Caki2 (cell line): ENCODE measurements at places on chromosomes 13 and 19. TPM values are rescaled to one million over a fixed set of nuclear protein-coding genes. Genes with fewer than 3 reads are reported as not detected.
A peak's percentile ranks its signal among the peaks of the same experiment; 100 is the strongest.

The ANKLE1 gene
- total RNA-seq = 0.51 TPM in 1 of 2 replicates, not detected in the other

The SMIM24 gene
- total RNA-seq = not detected in 2 replicates

The SIX5 gene
- total RNA-seq = 14.3 and 15.2 TPM in 2 replicates

The KRTDAP gene
- not detected in 2 replicates for total RNA-seq

The ZNF729 gene
- not detected in 2 replicates for total RNA-seq

The COG3 gene
- total RNA-seq = 11.1 and 12.4 TPM in 2 replicates

The MEIOSIN gene
- total RNA-seq = 0.35 TPM in 1 of 2 replicates, not detected in the other

The ZNF429 gene
- 4.0 and 9.5 TPM in 2 replicates for total RNA-seq

The WDR88 gene
- total RNA-seq = not detected in 2 replicates

The FPR2 gene
- total RNA-seq = 1.1 TPM in 1 of 2 replicates, not detected in the other

The SHISA2 gene
- total RNA-seq = 127 and 148 TPM in 2 replicates

The KCNN1 gene
- not detected in 2 replicates for total RNA-seq

DNA sequence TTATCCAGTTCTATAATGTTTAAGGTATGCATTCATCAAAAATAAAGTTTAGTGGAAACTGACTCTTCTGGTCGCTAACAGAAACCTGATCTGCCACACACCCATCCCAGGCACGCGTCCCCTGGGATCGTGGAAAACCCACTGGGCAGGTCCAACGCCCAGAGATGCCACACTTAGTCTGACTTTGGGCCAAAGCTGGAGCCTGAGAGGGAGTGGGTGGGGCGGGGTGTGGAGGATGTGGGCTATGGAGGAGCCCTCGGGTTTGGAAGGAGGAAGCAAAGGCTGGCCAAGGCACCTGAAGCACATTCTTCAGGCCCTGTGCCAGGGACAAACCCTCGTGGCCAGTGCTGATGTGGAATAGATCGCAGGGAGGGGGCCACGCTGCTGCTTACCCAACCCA is 2.5 kb downstream of the IGFL1 start:
- no peak for DNase-seq

DNA sequence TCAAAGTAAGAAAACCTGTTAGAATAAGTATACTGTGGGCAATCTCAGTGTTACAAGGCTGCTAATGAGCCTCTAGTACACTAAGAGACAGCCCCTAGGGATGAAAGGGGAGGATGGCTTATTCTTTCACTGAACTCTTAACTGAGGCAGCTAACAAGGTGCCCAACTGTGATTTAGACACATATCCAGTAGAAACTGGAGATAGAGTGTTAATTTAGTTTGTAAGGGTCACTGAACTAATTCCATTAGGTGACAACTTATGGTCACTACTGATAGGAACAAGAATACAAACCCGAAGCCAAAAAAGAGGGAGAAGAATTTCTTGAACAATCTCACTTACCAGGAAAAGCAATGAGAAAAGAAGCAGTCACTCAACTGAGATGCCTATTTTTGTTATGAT is 1010.6 kb downstream of the PCDH9 start:
- DNase-seq = no peak

DNA sequence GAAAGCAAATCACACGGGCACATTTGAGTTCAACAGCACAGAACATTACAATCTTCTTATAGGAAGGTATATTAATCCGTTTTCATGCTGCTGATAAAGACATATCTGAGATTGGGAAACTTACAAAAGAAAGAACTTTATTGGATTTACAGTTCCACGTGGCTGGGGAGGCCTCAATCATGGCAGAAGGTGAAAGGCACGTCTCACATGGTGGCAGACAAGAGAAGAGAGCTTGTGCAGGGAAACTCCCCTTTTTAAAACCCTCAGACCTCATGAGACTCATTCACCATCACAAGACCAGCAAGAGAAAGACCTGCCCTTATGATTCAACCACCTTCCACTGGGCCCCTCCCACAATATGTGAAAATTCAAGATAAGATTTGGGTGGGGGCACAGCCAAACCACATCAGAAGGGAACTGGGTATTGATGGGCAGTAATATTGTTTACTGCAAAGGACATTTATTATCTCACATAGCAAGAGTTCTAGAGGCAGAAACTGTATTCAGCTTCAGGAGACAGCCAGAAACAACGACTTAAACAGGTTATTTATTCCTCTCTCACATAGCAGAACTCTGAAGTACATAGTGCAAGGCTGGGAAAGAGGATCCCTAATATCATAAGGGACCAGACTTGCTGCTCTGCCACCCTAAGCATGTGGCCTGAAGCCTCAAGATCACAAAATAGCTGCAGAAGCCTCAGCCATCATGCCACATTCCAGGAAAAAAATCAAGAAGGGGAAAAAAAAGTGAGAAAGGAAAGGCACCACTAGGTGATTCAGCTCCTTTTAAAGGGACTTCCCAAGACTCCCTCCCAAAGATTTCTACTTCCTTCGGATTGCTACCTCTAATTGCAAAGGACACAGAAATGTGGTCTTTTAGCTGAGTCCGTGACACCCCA is 23.1 kb downstream of the FXYD5 start:
- DNase-seq = no peak

GRCh38 chr13:46759846-46760245 is 37.1 kb downstream of the ESD start:
- no peak for DNase-seq

DNA sequence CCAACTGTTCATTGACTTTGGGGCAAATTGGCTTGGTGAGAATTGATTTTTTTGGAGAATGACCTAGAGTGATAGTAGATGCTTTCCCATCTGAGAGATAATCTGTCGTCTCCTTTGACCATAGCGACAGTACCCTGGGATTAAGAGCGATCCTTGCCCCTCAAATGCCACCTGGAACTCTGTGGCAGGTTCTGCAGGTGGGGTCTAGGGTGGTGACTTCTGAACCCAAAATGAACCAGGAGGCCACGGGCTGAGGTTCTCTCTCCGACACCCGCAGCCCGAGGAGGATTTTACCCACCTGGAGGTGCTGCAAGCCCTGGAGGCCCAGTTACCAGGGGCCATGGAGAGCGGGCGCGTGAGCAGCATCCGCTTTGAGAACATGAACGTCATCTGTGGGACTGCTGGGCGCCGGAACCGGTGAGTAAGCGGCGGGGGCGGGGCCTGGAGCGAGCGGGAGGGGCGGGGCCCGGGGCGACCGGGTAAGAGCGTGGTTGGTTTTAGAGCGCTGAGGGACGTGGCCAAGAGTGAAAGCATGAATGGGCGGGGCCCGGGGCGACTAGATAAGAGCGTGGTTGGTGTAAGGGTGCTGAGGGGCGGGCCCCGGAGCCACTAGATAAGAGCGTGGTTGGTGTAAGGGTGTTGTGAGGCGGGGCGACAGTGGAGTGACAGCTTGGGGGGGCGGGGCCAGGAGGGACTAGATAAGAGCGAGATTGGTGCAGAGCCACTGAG is 8.6 kb downstream of the C19orf81 start:
- peak; percentile 99 for DNase-seq

GRCh38 chr19:5974721-5975387 is 3.1 kb downstream of the RANBP3 start:
- DNase-seq = no peak

DNA sequence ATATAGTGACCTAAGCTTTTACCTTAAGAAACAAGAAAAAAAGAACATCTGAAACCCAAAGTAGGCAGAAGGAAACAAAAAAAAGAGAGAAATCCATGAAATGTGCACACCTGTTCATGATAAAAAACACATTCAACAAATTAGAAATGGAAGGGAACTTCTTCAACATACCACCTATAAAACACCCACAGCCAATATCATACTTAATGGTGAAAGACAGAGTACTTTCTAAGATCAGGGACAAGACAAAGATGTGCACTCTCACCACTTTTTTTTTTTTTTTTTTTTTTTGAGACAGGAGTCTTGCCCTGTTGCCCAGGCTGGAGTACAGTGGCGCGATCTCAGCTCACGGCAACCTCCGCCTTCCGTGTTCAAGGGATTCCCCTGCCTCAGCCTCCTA is 29.2 kb downstream of the ZNF45 start:
- no peak for DNase-seq

GRCh38 chr19:16883522-16883921 is 5.3 kb upstream of the F2RL3 start:
- DNase-seq = no peak

DNA sequence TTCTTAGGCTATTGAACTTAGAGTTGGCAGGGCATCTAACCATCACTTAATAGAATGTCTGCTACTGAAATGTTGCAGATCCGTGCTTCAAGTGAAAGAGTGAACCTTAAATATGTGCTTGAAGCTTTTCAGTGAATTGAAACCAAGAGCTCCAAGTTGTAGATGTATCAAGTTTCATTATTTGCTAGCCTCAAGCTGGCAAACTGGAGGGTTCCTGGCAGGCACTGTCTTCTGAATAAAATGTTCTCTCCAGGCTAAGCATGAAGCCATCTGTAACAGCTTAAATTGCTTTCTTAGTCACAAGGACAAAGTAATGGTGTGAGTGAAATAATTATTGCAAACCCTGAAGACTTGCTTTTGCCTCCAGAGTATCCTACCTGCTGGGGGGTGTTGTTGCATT is 415.0 kb upstream of the SPRY2 start:
- DNase-seq = no peak

DNA sequence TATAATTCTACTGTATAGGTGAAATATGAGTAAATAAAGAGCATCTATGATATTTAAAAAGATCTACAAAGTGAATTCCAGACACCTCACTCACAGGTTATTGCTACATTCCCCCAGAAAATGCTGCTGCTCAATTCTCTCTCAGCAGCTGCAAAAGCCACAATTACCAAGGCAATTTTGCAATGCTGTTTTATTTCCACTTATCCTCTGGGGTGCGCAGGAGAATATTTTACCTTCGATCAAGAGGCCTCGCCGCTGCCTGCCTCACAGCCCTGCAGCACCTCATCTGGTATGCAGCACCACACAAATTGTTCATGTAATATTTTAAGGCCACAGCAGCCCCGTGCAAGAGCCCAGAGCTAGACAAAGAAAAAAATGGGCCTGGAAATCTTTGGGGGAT is 333.2 kb downstream of the DNAJC15 start:
- no peak for DNase-seq

GRCh38 chr13:83798731-83799130 is 83.5 kb downstream of the SLITRK1 start:
- no peak for DNase-seq

DNA sequence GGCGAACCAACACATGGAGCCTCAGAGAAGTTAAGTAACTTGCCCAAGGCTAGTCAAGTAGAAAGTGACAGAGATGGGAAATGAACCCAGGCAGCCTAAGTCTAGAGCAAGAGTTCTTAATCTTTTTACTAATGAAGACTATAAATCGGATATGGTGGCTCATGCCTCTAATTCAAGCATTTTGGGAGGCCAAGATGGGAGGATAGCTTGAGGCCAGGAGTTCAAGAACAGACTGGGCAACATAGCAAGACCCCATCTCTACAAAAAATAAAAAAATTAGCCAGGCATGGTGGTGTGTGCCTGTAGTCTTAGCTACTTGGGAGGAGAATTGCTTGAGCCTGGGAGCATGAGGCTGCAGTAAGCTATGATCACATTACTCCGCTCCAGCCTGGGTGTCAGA is 10.7 kb downstream of the GPR12 start:
- DNase-seq = no peak

DNA sequence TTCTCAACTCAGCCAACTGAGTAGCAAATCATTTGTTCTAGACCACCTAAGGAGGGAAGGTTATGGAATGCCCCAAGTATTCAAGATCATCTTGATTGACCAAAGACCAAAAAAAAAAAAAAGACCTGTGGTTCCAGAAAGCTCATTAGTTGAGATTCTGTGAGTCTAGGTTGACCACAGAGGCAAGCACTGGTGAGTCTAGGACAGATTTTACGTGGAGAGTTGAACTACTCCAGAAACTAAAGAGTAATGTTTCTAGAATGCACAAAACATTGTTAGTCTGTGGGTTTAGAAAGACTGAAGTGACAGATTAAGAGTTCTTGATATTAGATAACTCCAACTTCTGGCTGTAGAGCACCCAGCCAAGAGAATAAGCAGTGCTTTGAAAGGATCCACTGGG is 4.0 kb upstream of the CYTH2 start:
- no peak for DNase-seq

- peak; percentile 84 for DNase-seq
These were observed 8.2 kb upstream of the DHDH start for GRCh38 chr19:48925240-48925843.

- DNase-seq = no peak
These were observed 40.3 kb downstream of the ZNF557 start for GRCh38 chr19:7109678-7110289.

DNA sequence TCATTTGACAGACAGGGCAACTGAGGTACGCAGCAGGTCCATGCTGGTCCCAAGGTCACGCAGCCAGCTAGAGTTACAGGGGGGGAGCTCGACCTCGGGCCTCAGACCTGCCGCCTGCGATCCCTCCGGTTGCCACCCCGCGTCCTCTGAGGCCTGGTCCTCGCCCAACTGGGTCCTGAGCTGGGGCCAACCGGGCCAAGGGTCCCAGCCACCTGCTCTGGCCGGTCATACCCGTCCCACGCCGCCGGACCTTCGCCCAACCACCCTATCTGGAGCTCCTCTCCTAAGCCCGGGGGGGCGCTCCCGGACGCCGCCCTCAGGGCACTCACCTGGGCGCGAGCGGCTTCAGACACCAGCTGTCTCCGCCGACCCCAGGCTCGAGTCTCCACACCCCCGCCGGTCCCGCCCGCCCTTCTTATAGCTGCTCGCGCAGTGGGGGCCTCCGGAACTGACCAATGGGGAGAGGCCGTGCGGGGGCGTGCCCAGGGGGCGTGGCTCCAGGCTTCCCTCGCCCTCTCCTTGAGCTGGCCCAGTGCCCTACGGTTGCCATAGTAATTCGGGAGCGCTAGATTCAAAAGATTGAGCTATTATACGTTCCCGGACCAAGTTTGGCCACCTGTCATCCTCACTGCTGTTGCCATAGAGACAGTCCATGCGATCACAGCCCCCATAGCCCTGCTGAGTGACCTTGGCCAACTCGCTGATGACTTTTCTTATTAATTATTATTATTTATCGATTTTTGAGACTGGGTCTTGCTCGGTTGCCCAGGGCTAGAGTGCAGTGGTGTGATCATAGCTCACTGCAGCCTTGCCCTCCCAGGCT is at the start of gene PLIN5:
Gene PLIN5, minus strand, starts transcription at position 389 of the 823 bp plus-strand sequence. CDS start 1,150 bp downstream, outside the sequence.
- DNase-seq = peak; percentile 85

DNA sequence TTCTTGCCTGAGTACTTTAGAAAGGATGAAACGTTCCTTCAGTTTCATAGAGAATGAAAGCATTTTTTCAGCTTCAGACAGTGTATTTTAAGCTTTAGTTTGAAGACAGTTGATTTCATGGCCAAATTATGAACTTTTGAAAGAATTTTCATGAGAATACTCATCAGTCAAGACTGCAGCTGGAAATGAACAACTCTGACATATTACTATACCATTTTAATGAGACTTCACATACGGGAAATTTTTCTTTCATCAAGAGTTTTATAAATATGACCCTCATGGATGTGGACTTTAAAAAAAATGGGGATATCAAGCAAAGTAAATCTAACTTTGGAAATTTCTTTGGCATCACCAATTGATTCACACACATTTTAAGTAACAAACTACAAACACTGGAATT is 6.4 kb downstream of the LATS2 start:
- DNase-seq = no peak
